SK-MEL-5 (cell line): ENCODE measurements at places on chromosomes 2 and 18.
A peak's percentile ranks its signal among the peaks of the same experiment; 100 is the strongest.

- no peak for DNase-seq
These were observed 29.8 kb upstream of the SCN9A start for GRCh38 chr2:166405569-166405926.

GRCh38 chr18:23135550-23136325 lies 453 bp downstream of the CABLES1 start:
- DNase-seq, result no peak

DNA sequence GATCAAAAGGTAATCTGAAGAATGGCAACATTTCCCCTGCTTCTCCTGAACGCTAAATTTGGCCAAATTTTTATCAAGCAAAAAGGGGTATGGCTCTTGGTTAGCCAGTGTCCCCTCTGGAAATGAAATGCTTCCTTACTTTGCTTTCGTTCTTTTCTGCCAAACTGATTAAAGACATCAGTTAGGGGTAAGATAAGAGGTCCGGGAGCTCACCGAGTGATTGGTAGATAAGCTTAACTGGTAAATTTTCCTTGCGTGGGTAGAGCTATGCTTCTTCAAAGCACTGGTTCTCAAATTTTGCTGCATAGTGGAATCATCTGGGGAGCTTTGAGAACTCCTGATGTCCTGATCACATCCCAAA lies 62.7 kb upstream of the MAPRE2 start:
- DNase-seq, result no peak

DNA sequence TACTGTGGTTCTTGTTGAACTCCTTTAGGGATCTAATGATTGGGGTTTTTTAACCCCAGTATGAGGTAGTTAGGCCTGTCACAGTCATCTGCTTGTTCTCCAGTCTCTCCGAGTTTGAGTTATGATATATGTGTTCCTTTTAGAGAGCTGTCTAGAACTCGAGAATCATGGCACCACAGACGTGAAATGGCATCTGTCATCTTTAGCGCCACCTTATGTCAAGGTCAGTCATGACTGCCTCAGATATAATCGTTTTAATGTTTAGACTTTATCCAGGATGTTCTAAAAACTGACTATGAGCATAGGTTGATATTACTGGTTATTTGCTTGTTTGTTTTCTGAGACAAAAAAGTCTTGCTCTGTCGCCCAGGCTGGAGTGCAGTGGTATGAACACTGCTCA lies 112.2 kb downstream of the CEP192 start:
- peak; percentile 53 for DNase-seq

- no peak for DNase-seq
These were observed 473.8 kb downstream of the DCC start for GRCh38 chr18:52813635-52814416.

GRCh38 chr2:70902067-70902442 lies 33.6 kb upstream of the ATP6V1B1 start:
- no peak for DNase-seq

DNA sequence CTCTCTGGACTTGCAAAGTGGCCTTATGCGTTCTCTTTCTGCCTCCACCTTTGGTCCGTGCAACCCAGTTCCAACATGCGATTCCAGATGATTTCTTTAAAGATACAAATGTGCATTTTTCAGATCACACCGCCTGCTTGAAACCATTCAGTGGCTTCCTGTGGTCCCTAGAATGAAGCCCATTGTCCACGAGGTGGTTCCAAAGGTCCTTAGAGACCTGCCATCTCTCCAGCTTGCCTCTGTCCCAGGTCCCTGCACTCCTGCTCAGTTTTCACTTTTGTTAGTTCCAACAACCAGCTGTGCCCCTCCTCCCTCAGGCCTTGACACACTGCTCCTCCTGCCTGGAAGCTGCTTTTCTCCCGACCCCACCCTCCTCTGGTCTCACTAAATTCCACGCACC lies 3.6 kb upstream of the INO80C start:
- DNase-seq, result no peak
